ENCODE measurements at places on chromosomes 7 and 10.

- no peak for DNase-seq
Observed at GRCh38 chr10:19958787-19959186, 142.6 kb downstream of the PLXDC2 start.

DNA sequence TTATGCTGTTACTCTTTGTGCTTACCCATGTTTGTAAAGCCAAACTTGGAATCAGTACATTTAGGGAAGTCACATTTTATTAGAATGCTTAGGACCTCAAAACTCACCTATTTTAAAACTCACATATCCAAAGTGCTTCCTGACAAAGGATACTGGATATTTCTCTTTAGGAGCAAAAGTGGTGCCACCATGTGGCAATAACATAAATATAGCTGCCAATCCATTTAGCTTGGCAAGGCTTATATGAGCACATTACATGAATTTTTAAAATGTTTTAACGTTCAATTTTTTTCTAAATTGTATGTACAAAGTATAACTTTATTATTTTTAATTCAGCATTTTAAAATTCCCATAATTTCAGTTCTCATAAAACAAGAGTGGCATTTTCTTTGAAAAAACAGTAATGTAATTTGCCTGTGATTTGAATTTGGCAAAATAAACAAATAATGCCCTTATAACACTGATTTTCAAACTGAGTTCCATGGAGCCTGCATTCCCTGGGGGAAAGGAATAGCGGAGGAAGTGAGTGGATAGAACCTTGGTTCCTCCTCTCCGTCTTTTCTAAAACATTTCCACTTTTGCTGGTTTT, 75.4 kb downstream of the HDAC9 start:
- DNase-seq = no peak

- DNase-seq = no peak
Observed at GRCh38 chr10:8595140-8595539, 540.7 kb downstream of the GATA3 start.

- DNase-seq = no peak
Observed at GRCh38 chr10:75852851-75853484, 421.5 kb downstream of the LRMDA start.
